HepG2 (cell line): ENCODE measurements at places on chromosomes 1 and 21.

- DNase-seq, result no peak
Measured at GRCh38 chr1:109466452-109467300, at the start of gene SYPL2. SYPL2 (plus strand) TSS chr1:109466546; CDS start chr1:109466844, 298 bp downstream.

- DNase-seq, result no peak
Measured at GRCh38 chr1:230622151-230622550, 20.1 kb upstream of the COG2 start.

GRCh38 chr21:17257784-17258183 lies 255.1 kb upstream of the CXADR start:
- DNase-seq, result no peak

GRCh38 chr1:154937988-154938386 lies 1.5 kb upstream of the PMVK start:
- no peak for DNase-seq

- no peak for DNase-seq
Measured at GRCh38 chr1:17553975-17554700, 14.6 kb downstream of the ARHGEF10L start.

DNA sequence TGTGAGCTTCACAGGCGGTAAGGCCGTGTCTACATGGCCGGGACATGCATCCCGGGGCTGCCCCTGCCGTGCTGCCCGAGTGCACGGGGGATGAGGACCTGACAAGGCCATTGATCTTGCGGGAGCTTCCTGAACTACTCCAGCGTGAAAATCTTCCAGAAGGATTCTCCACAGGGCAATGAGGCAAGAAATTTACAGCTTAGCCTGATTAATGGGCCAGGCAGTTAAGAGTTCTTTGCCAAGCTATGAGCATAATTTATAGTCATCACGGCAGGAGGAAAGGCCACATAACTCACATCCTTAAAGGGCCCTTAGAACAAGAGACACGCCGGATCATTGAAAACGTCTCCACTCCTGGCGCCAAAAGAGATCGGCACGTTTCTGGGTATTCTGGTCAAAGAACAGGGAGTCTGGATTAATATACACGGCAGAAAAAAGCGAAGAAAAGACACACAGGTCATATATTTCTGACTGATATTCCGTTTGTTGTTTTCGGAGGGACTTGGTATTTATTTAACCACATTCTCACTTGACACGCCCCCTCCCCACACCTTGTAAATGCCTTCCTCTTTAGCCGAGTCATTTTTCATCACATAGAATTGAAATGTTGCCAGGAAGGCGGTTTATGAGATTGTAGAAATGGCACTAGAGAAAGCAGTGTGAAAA lies 180.5 kb downstream of the DYRK1A start:
- no peak for DNase-seq

- DNase-seq, result no peak
Measured at GRCh38 chr1:73576083-73576482, 621.9 kb downstream of the LRRIQ3 start.

DNA sequence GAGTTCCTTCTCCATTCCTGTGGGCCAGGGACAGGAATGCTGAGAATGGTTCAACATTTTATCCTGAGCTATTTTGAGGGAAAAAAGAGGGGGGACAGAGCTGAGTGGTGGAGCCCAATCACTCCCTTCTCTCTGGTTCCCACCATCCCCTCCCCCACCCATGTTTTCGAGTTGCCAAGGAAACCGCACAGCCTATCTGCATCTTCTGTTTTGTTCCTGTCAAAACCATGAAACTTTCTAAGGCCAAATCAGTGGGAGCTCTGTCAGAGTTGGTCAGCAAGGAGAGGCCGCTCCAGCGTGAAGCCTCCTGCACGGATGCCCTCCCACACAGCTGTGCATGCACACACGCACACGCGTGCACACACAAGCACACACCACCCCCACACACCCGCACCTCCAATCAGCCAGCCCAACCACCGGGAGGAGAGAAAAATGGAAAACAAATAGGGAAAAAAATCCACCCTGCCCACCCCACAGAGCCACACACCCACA lies 54.5 kb upstream of the ATP2B4 start:
- no peak for DNase-seq

GRCh38 chr1:11795238-11795890 lies 10.4 kb downstream of the MTHFR start:
- DNase-seq, result no peak

DNA sequence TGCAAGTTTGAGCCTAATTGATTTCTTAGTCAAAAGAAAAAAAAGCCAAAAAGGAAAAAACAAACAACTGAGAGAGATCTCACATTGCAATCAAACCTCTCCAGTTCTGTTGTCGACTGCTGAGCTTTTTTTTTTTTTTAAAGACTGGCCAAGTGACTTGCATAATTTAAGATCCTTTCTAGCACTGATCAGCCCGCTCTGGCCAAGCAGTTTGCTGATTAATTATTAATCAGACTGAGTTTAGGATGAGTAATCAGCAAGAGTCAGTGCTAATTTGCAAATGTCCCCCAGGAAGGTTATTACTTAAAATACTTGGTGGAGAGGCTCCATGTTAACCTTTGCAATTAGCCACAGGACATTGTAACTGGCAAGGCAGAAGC lies 39.3 kb downstream of the HMGB4 start:
- DNase-seq, result no peak

DNA sequence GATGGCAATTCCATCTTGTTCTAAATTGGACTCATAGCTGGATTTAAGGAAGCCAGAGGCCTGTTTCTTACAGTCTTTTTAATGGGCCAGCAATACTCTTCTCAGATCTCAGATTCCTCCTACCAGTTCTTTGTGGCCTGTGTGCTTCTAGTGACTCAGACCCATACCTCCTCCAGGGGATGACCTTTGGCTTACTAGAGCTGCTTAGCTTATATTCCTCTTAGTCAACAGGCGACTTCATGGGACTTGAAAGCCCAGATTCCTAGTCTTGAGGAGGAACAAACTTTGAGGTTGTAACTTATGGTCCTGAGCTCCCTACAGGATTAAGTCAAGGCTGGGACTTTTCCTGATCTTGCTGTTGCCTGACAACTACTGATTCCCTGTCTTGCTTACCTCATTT lies 12.4 kb upstream of the PAPPA2 start:
- no peak for DNase-seq

DNA sequence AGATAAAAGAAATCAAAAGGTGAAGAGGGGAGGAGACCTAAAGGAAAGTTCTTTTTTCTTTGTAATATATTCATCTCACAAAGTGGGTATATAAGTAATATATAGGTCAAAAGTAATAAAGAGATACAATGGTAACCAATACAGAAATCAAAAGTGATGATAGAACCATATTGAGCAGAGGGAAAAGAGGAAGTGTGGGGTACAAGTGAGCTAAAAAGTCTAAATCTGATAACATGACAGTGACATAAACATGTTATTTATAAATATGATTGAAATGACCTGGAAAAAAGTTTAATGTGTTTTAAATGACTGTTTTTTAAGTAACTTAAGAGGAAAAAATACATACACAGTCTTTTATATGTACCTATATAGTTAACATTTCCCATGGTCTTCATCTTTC lies 70.5 kb downstream of the MRPL39 start:
- DNase-seq, result no peak

DNA sequence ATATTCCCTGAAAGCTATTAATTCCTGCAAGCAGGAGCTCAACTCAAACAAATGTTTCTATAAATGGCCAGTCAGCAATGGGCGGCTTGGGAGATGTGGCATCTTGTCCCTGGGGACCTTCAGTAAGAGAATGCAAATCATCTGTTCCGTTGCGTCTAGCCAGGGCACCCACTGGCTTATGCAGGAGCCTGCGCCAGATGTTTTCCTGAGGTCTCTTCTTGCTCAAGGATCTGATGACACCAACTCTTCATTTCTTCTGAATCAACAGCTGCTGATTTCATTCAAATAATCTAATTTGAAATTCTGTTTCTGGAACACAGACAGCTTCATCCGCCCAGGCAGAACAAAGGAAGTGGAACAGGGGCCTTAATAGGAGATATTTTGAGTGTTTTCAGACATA lies 70.0 kb upstream of the AJAP1 start:
- DNase-seq, result no peak

DNA sequence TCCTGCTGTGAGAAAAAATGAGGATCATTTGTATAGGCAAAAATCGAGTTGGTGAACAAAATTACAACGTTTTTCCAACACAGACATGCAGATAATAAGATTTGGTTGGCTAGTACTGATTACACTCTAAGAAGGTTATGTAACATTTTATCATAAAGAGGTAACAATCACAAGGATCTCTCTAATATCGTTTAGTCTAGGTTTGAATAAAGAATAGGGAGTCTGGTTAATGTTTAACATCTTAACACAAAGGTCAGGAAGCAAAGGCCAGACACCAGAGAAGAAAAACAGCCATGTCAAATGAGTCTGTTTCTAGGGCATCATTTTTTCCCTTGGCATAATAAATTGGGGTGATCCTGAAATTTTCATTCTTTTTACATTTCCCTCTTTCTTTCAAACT lies 207.4 kb upstream of the CHRM3 start:
- DNase-seq, result no peak

DNA sequence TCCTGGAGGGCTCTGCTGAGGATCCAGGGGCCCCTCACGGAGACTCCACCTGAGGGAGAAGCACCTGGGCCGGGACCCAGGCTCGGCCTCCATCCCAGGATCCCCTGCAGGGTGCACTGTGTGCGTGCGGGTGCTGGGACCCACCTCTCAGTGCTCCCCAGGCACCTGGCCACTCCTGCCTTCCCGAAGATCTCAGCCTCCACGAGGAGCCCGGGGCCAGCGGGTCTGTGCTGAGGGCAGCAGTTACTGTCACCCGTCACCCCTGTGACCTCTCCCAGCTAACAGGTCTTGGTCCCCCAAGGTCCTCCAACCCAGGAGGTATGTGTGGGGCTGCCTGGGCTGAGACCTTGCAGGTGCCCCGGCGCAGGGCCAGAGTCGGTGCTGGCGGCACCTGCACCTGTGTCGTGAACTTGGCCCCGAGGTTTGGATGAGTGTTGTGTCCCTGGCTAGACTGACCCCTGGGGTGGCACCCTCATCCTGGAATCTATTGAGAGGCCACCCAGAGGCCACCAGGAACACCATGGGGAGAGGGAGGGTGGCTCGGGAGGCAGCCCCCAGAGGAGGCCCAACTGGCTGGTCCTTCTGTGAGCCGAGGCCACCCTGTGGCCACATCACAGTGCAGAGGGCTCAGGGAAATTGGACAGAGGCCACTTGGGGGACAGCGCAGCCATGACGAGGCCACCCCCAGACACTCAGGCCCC lies 17.7 kb downstream of the MORN1 start:
- no peak for DNase-seq

- DNase-seq, result peak; percentile 32
Measured at GRCh38 chr1:161486806-161487741, 18.2 kb upstream of the FCGR2A start.

- DNase-seq, result no peak
Measured at GRCh38 chr1:180179162-180179957, 24.7 kb downstream of the QSOX1 start.

- no peak for DNase-seq
Measured at GRCh38 chr1:159444511-159444910, 5.0 kb downstream of the OR10J1 start.

DNA sequence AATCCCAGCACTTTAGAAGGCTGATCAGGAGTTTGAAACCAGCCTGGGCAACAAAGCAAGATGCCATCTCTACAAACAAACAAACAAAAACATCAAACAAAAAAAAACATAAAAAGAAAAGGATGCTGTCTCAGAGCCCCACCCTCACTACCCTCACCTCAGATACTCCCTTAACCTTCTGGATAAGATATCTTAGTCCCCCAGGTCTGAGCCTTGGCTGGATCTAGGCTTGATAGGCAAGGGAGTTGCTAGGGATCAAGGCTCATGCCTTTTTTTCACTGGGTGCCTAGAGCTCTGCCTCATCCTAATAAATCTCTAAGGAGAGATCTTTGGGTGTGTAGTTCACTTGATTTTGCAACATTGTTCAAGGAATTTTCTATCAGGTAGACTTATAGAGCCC lies 7.4 kb downstream of the HDAC1 start:
- no peak for DNase-seq

GRCh38 chr1:75710832-75711231 lies 13.7 kb upstream of the ACADM start:
- no peak for DNase-seq

DNA sequence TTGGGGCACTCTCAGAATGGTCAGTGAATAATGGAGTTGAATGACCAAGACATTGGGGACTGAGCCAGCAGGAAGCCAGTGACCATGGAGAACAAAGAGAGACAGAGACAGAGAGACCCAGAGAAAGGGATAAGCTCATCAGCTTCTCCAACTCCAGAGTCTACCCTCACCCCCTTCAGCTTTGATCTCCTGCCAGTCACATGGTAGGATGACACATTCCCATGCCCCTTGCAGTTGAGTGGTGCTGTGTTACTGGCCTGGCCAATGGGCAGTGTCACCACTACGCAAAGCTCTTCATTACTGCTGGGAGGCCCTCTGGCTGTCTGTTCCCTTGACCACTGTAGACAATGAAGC lies 643.5 kb downstream of the AJAP1 start:
- no peak for DNase-seq

GRCh38 chr1:228161866-228162265 lies 3.7 kb upstream of the IBA57 start:
- no peak for DNase-seq

GRCh38 chr1:46942086-46942485 lies 810 bp upstream of the CYP4A11 start:
- DNase-seq, result peak; percentile 20

GRCh38 chr1:11052839-11053757 lies 6.1 kb upstream of the MASP2 start:
- no peak for DNase-seq

DNA sequence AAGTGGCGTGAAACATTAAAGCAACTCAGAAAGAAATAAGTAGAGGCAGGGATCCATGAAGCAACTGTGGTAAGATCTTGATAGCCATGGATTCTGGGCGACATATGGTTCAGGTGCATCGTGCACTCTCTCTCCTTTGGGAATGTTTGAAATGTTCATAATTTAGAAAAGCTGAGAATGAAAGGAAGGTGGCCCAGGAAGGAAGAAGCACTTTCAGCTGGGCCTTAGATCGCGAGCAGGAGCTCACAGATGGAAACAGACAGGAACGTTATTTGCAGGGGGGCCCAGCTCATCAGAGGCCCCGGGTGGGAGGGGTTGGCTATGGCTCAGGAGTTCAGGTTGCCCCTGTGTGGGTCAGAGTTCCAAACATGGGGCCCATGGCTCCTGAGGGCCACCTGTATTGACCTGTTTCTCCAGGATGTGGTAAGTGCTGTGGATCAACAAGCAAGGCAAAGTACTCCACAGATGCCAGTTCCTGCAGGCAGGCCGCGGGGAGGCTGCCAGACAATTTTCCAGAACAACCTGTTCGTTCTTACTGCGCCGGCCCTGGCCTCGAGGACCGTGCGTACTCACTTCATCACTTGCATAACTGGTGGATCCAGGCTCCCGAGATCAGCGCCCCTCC lies 253.2 kb downstream of the TOMM20 start:
- DNase-seq, result peak; percentile 90

DNA sequence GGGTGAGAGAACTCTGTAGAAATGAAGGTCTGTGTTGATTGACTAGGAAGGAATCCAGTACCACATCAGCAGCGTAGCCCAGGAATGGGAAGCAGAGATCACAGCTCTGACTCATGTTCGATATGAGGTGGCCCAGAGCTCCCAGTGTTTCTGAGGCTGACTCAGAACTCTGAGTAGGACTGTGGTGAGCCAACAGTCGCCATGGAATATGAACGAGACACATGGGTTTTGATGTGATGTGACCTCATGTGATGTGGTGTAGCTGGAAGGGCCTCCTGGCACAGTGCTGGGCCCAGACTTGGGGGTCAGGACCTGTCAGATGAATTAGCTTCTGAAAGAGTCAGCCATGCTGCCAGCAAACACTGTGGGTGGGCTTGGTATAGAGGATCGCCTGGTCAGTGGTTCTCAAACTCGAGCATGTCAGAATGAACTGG lies 237.0 kb downstream of the MRPL39 start:
- DNase-seq, result no peak
